DMS 273 treated with DMSO at 0.1 percent for 48 hours (cell line): ENCODE measurements at places on chromosomes 7 and 10.
A peak's percentile ranks its signal among the peaks of the same experiment; 100 is the strongest.

GRCh38 chr10:18222866-18223265 lies 82.6 kb downstream of the CACNB2 start:
- no peak for DNase-seq

DNA sequence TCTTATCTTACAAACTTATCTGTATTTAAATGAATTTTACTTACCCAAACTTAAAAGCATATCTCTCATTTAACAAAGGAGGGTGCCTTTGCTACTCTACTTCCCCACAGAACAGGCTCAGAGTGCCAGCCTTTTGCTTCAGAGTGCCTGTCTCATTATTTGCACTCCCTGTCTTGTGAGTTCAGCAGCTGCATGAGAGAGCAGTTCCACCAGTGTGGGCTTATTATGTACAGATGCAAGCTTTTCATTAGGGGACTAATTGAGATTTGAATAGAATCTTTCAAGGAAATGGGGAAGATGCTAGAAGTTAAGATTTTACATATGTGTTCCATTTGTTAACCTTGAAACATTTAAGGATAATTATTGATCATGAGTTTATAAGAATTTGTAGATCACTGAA lies 310.2 kb upstream of the LRRN3 start:
- no peak for DNase-seq

GRCh38 chr10:53064614-53065013 lies 292.0 kb upstream of the MBL2 start:
- no peak for DNase-seq

DNA sequence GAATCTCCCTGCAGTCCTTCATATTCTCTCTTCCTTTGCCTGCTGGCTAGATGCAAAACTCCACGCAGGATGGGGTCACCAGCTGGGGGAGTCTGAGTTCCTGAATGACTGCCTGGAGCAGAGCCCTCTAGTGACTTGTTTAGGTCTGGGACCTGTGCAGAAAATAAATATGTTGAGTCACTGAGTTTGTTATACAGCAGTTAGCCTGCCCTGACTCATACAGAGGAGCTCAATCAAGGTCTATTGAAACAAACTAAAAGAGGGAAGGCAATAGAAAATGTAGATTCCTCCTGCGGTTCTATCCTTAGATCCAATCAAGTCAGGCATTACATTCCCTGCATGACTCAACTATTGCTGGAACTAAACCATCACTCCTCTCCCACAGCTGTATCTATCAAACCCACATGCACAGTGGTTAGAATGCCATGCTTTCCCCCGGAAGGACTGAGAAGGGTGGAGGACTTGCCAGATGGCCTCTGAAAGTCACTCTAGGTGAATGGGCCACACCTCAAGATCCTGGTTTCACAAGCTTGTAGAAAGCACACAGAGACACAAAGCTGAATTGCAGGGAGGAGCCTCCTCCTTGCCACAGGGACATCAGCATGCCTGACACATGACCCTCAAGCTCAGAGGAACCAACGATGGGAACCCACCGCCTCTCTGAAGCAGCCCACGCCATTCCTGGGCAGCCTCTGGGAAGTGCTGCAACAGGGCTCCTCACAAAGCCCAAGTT lies 73.9 kb downstream of the SH3PXD2A start:
- DNase-seq: peak; percentile 14

- no peak for DNase-seq
Measured at GRCh38 chr10:3778692-3779157, 6.3 kb downstream of the KLF6 start.

GRCh38 chr10:30827531-30828120 lies 198.1 kb upstream of the LYZL2 start:
- no peak for DNase-seq
